ENCODE measurements at places on chromosomes 5 and 9. TPM values are rescaled to one million over a fixed set of nuclear protein-coding genes. Genes with fewer than 3 reads are reported as not detected.

The SLC6A19 gene
- not detected for total RNA-seq

The ECM2 gene
- total RNA-seq = not detected

The CACNA1B gene
- total RNA-seq = not detected

The SLC31A1 gene
- 20.0 TPM for total RNA-seq

The GARNL3 gene
- 1.9 TPM for total RNA-seq

The GGTA1 gene
- total RNA-seq = not detected

The ANKRD34B gene
- not detected for total RNA-seq

The PAEP gene
- not detected for total RNA-seq

The PCDHA9 gene
- total RNA-seq = not detected

The GALNT12 gene
- 2.3 TPM for total RNA-seq

The GABRB2 gene
- not detected for total RNA-seq

The RELL2 gene
- 15.9 TPM for total RNA-seq

The PCDHB10 gene
- total RNA-seq = not detected

The BARHL1 gene
- total RNA-seq = not detected

The GNE gene
- total RNA-seq = 28.5 TPM

The CCDC152 gene
- 5.5 TPM for total RNA-seq

The SYK gene
- 0.80 TPM for total RNA-seq

The DND1 gene
- total RNA-seq = 3.5 TPM

The SPATA9 gene
- not detected for total RNA-seq

The AHRR gene
- 33.3 TPM for total RNA-seq

The SPINK7 gene
- not detected for total RNA-seq

The NR2F1-AS1 gene
- total RNA-seq = not detected

The EGFLAM gene
- total RNA-seq = not detected

The PCDHB4 gene
- not detected for total RNA-seq

The MSMP gene
- total RNA-seq = 0.41 TPM

The ANAPC2 gene
- 52.3 TPM for total RNA-seq

The SLC6A7 gene
- total RNA-seq = not detected

The SLC6A3 gene
- total RNA-seq = not detected

The TSSK1B gene
- total RNA-seq = not detected

The COL15A1 gene
- total RNA-seq = not detected

The SLCO6A1 gene
- total RNA-seq = not detected

The LCN15 gene
- total RNA-seq = not detected

The CMYA5 gene
- total RNA-seq = 0.11 TPM

The OSMR gene
- 0.07 TPM for total RNA-seq

The SPATA31A3 gene
- total RNA-seq = not detected

The SLC46A2 gene
- total RNA-seq = not detected

The MEGF9 gene
- 5.0 TPM for total RNA-seq

The ROPN1L gene
- total RNA-seq = 0.55 TPM

The LEAP2 gene
- total RNA-seq = 4.4 TPM

The NR4A3 gene
- 169 TPM for total RNA-seq

The GNA14 gene
- total RNA-seq = 0.09 TPM

The CARD9 gene
- 17.6 TPM for total RNA-seq

The PALM2AKAP2 gene
- 0.57 TPM for total RNA-seq

The PCDHGA8 gene
- 0.07 TPM for total RNA-seq

The GLE1 gene
- 56.0 TPM for total RNA-seq

The NR3C1 gene
- total RNA-seq = 51.3 TPM

The CDC37L1 gene
- total RNA-seq = 10.0 TPM

The DOCK8 gene
- 113 TPM for total RNA-seq

The KIF24 gene
- total RNA-seq = 4.8 TPM
